ENCODE measurements at places on chromosomes 4 and X.
A peak's percentile ranks its signal among the peaks of the same experiment; 100 is the strongest.

GRCh38 chr4:94621491-94622080, 136.2 kb upstream of the BMPR1B start:
- H3K36me3 ChIP-seq, result peaks cover 2% of the 10 kb centered on the region
- DNase-seq, result no peak
- H3K27ac ChIP-seq, result no peak overlapping the region

- no peak for DNase-seq
- no peak overlapping the region for H3K27ac ChIP-seq
- H3K36me3 ChIP-seq, result no peaks in the 10 kb centered on the region
- H3K4me3 ChIP-seq, result no peak overlapping the region
- no peaks in the 10 kb centered on the region for H3K27me3 ChIP-seq
Observed at GRCh38 chrX:136126371-136126770, 21.0 kb upstream of the FHL1 start.

DNA sequence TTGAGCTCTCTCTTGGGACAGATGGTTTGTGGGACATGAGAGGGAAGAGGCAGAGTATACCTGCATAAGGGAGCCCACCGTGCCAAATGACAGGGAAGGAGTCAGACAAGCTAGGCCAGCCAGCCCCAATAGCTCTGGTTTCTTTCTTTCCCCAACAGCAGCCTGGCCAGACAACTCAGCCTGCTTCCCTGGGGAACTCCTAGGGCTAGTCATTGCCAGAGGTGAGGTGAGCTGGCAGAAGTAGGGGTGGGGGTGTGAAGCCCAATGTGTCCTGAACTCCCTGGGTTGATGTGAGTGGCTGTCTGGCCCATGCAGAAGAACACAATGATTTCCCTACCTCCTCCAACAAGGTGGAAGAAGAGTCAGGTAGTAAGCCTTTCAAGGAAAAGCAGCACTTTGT, 135.5 kb downstream of the AMMECR1 start:
- H3K27me3 ChIP-seq, result no peaks in the 10 kb centered on the region
- H3K27ac ChIP-seq, result no peak overlapping the region
- H3K4me3 ChIP-seq, result no peak overlapping the region
- no peaks in the 10 kb centered on the region for H3K36me3 ChIP-seq
- peaks cover 12% of the 10 kb centered on the region for H3K4me1 ChIP-seq

DNA sequence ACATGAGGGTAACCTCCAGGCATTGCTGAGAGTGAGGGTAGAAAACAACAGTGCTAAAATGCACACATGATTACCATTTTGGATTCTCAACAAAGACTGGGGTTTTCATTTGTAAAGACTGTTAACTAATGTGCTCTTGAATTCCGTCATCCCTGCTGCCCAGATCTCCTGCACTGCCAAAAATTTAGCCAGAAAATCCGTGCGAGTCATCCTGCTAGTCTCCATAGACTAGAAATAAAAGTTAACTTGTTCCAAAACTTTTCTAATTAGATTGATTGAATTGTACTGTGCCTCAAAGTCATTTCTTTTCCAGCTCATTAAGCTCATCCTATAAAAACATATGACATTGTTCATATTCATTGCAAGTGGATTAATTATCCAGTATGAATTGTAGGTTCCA, 99.8 kb downstream of the ARSF start:
- H3K27ac ChIP-seq, result no peak overlapping the region
- no peaks in the 10 kb centered on the region for H3K27me3 ChIP-seq
- DNase-seq, result no peak
- H3K4me3 ChIP-seq, result no peak overlapping the region
- peaks cover 13% of the 10 kb centered on the region for H3K4me1 ChIP-seq
- no peaks in the 10 kb centered on the region for H3K36me3 ChIP-seq

- H3K27ac ChIP-seq, result peak overlapping the region; percentile 85
- H3K36me3 ChIP-seq, result peaks cover 9% of the 10 kb centered on the region
- peak overlapping the region; percentile 51 for H3K4me3 ChIP-seq
- H3K4me1 ChIP-seq, result peaks cover 51% of the 10 kb centered on the region
- no peak for DNase-seq
- H3K27me3 ChIP-seq, result no peaks in the 10 kb centered on the region
Observed at GRCh38 chr4:101037938-101038413, 309.4 kb downstream of the PPP3CA start.
